ENCODE measurements at places on chromosomes 2 and 18.

DNA sequence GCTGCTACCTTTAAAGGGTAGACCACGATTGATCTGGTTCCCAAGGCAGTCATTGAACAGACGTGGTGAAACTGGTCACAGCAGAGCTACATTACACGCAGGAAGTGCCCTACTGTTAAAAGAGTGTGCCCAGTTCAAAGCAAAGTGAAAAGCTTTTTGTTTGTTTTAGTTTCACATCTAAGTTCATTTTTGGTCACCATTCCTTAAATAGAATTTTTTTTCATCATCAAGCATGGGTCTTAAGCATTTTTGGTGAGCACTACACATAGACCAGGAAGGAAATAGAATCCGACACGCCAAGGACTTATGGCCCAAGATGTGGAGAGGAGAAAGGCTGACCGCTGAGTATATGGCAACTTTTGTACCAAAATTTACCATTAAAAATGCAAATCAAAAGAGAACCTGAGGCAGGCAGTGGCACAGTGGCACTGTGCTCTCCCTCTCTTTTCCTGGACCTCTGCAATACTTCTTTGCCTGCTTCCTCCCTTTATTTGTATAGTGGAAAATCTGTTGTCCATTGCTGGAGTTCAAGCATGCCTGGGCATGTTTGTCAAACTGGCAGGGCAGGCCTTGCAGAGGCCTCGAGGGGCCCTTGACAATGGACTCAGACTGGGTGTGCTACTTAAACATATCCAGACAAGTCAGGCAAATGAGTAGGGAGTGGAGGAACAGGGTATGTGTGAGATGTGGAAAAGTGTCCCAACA is 42.6 kb upstream of the HNRNPA3 start:
- no peak for DNase-seq

GRCh38 chr2:68454719-68455118 is 12.4 kb downstream of the FBXO48 start:
- DNase-seq = no peak

GRCh38 chr2:187982668-187983067 is 309.0 kb upstream of the GULP1 start:
- DNase-seq = peak; percentile 88

DNA sequence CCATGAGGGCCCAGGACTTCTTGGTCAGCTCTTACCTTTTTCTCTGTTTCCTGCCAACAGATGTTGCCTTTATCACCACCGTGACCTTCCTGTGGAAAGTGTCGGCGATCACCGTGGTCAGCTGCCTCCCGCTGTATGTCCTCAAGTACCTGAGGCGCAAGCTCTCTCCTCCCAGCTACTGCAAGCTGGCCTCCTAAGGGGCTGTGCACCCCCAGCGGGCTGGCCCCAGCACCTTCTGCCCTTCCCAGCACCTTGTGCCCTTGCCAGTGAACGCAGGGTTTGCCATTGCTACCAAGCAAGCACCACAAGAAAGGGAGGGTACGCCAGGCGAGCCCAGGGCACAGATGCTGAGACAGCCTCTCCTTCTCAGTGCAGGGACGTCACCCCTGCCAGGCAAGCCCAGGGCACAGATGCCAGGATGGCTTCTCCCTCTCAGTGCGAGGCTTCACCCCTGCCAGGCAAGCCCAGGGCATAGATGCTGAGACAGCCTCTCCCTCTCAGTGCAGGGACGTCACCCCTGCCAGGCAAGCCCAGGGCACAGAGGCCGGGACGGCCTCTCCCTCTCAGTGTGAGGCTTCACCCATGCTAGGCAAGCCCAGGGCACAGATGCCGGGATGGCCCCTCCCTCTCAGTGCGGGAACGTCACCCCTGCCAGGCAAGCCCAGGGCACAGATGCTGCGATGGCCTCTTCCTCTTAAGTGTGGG is 18.4 kb upstream of the NFATC1 start:
- no peak for DNase-seq

GRCh38 chr2:174024524-174025270 is 59.5 kb upstream of the SP3 start:
- peak; percentile 94 for DNase-seq

All from GM23248 (cell line).